ENCODE measurements at places on chromosomes 4 and X.
A peak's percentile ranks its signal among the peaks of the same experiment; 100 is the strongest.

DNA sequence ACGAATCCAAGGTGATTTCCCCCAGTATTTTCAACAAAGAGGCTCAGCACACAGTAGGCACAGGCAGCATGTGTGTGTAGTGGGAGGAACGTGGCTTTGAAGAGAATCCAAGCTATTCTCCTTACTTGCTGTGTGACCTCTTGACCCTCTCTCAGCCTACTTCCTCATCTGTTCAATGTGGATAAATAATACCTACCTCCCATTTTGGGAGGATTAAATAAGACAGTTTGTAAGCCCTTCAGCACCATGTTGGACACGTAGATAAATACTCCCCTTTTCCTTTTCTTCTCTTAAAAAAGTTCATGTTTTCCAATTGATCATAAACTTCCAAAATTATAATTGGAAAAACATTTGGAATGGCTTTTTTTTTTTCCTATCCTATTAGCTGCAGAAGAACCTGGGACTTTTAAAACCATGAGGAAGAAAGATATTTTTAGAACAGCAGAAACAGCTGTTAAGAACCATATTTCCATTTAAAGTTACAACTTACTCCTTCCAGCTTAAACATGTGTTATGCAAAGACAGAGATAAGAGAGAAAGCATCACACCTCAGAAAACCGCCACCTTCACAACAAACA lies 56.1 kb upstream of the TMEM131L start:
- no peak for DNase-seq

- DNase-seq = no peak
Measured at GRCh38 chr4:77473509-77473908, 132.1 kb upstream of the CXCL13 start.

GRCh38 chr4:2961421-2961810 lies 1.8 kb downstream of the NOP14 start:
- no peak for DNase-seq

DNA sequence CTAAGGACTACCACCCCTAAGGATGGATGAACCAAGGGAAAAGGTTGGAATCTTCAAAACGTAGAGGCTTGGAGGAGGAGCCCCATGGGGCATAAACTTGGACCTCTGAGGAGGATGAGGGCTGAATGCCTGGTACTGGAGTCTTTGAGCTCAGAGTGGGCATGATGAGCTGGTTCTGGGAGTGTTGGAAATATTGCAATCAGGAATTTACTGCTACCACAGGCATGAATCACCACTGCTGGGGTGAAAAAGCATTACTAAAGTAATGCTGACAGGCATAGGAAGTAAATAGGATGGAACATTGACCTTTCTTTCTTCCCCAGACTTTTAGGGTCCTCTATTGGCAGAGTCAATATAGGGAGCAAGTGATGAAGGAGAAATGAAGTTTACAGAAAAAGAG lies 105.8 kb upstream of the RPS6KA3 start:
- DNase-seq = no peak

DNA sequence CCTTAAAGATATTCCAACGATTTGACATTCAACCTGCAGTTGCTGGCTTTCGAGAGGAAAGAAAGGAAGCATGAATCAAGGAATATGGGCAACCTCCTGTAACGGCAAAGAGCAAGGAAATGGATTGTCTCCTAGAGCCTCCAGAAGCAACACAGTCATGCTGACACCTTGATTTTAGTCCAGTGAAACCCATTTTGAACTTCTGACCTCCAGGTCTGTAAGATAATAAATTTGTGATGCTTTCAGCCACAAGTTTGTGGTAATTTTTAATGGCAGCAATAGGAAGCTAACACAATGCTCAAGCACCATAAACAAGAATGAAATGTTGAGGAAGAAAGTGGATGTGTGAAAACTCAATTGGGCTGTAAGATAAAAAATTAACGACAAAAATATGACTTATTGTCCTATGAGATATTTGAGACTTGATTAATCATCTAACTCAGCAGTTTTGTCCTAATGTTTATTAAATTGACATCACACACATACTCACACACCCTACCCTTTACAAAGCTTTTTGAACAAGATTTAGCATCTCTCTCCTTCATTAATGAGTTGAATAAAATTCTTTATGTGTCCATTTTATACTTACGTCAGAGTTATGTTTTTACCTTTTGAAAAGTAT lies 857.2 kb upstream of the INTU start:
- DNase-seq = no peak

GRCh38 chr4:112562254-112562879 lies 46.4 kb upstream of the NEUROG2 start:
- no peak for DNase-seq

- DNase-seq = no peak
Measured at GRCh38 chr4:156290811-156291210, 337.1 kb upstream of the CTSO start.

DNA sequence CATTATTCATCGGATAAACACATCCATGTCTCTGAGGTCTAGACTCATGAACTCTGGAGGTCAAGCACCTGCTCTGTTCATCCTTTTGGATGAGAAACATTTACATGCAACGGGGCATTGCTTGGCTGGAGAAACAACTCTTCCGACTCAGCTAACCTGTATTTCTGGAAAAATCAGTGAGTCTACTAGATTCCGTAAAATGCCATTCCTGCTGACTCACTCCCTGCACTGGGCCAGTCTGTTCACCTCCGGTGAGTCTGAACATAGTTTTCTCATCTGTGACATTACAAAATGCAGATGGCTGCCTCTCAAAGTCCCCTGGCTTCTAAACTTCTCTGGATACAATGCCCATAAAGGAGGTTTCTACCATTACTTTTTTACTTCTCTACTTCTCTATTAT lies 185.7 kb upstream of the HS3ST1 start:
- DNase-seq = no peak

- DNase-seq = no peak
Measured at GRCh38 chrX:117063224-117063623, 600.4 kb upstream of the CT83 start.

GRCh38 chr4:10629394-10629793 lies 55.2 kb downstream of the CLNK start:
- no peak for DNase-seq

- DNase-seq = no peak
Measured at GRCh38 chr4:174503079-174503715, 19.1 kb downstream of the HPGD start.

GRCh38 chr4:6480534-6481088 lies 8.2 kb upstream of the PPP2R2C start:
- DNase-seq = no peak

DNA sequence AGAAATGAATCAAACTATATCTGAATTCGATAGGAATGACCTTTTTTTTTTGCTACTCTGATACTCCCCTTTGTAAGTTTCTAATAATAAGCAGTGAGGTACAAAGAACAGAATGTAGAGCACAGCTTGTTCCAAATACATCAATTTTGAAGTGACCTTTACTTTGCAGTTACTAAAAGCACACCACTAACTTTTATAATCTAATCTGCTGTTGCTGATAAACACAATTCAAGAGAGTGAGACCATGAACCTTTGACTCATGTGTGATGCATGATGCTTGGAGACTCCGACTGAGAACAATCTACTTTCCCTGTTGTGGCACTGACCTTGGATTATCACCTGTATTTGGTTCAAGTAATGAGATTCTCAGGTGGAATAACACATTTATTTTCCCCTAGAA lies 91.6 kb upstream of the GNPDA2 start:
- no peak for DNase-seq

- no peak for DNase-seq
Measured at GRCh38 chr4:41024556-41025491, 189.5 kb downstream of the APBB2 start.

- DNase-seq = no peak
Measured at GRCh38 chrX:107465932-107466620, 16.6 kb downstream of the FRMPD3 start.

DNA sequence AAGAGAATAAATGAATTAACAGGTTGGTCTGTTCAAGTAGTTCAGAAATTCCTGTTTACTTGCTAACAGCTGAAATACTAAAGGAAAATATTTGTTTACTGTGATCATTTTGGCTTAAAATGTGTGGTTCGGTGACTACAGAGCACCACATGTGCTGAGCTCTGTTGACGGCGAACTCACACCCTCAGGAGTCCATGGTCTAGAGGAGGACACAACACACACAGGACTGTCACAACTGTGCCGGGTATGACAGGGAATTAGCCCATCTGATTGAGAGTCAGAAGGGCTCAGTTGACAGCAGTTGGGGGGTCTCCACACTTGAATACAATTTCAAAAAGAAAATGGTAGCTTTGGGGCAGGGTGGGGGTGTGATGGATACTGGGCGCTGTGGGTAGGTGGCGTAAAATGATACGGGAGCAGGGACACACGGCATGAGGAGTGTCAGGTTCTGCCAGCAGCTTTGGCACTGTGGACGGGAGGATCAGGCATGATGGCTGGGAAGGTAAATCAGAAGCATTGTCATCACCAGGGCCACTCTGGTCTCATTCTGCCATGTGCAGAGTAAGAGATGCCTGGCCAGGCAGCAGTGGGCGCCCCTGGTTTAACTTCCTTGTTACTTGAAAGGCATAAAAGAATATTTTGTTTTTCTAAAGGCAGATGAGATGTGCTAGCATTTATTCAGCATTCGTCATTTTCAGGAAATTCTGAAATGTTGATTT lies 33.3 kb downstream of the CLDN22 start:
- no peak for DNase-seq

DNA sequence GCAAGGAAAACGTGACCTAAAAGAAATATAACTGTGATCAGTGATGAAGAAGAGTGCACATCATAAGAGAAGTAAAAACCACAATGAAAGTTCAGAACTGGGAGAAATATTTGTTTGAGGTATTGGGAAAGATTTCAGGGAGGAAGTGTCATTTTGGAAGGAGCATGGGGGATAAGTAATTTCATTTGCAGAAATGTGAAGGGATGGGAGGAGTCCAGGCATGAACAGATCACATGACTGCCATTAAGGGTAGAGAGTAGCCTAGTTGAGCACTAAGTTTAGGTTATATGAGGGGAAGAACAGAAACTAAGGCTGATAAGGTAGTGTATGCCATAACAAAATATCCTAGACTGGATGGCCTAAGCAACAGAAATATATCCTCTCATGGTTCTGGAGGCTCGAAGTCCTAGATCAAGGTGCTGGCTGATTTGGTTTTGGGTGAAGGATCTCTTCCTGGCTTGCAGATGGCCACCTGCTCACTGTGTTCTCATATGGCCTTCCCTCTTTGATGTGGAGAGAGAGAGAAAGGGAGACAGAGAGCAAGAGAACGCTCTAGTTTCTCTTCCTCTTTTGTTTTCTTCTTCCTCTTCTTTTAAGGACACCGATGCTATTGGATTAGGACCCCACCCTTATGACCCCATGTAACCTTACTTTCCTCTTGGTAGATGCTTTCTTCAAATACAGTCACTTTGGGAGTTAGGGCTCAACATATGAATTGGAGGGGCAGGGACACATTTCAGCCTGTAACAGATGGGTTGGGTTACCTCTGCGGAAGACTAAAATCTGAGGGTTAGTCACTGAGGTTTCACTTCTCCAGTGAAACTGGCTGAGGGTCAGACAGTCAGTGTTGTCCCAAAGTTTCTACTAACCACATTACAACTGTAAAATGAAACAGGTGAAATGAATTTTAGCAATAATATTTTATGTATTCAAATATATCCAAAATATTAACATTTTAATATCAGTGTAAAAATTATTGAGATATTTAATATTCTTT lies 77.9 kb downstream of the EGF start:
- DNase-seq = no peak

DNA sequence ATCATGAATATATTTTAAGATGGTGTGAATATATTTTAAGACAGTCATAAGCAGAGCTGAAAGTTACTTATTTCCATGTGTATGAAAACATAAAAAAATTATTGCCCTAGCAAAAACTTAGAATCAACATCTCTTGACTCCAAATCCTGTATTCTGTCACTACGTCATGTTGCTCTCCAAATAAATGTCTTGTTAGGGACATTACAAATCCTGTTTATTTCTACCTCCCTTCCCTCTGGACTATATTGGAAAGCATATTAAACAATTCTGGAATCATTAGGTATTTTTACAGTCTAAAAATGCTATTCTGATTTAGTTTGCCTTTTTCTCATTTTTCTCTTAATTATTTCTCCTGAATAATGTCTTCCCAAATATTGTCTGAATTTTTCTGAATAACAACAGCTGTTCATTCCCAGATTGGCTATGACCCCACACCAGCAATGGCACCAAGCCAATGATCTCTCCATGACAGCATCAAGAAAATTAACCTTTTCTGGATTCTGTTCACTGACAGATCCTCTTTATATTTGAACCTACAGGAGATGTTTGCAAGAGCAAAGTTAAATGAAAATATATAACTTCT lies 523.1 kb downstream of the IQCM start:
- no peak for DNase-seq

DNA sequence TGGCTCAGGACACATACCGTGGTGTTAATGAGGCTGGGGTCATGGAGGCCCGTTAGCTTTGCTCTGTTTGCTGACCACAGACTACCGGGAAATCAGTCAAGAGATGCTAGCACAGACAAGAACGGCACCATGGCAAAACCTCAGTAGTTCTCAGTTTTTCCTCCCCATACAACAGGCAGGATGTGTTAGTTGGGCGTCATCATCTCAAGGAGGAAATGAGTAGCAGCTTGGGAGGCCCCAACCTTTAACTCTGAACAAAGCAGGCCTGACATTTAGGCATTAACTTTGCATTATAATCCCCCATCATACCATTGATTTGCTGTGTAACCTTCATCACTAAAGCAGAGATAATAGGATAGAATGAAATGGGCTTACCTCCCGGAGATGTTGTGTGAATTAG lies 714.2 kb downstream of the RPA4 start:
- peak; percentile 6 for DNase-seq

- DNase-seq = peak; percentile 13
Measured at GRCh38 chr4:42654631-42655268, 2.2 kb downstream of the ATP8A1 start.

DNA sequence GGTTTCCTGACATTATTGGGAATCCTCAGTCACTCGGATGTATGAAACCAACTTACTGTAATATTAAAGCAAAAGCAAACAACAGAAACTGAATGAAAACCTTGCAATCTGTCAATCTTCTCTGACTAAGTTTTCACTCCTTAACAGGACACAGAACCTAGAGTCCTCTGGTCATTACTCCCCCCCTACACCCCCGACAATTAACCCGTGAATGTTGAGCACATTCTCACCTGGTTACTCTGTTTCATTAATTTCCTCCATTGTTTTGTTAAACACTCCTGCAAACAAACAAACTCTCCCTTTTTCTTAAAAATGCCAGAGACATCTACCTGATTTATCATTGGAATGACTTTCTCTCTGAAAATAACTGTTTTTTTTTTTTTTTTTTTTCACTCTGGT lies 469.0 kb upstream of the PRKX start:
- DNase-seq = no peak

DNA sequence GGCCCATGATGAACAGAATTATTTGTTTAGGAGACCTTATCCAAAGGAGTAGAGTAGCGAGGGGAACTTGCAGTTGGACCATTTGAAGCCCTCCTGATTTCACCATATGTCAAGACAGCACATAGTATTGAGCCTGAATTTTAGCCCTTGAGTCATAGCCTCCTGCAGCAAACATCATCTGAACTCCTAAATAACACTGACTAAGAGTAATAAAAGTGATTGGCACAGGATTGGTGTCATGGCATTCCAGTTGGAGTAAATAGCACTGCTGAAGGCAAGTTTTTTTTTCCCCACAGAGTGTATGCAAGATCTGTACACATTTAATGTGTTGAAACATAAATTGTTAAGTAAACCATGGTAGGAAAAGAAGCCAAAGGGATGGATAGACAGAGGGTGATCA lies 89.0 kb downstream of the COMMD8 start:
- DNase-seq = no peak

Measured in stimulated activated CD4-positive, alpha-beta T cell treated with anti-CD3 and anti-CD28 coated beads, Interleukin-4, amount 100 ng/mL, for 24 hours (primary cell).